ENCODE measurements at places on chromosomes 3 and 15. TPM values are rescaled to one million over a fixed set of nuclear protein-coding genes. Genes with fewer than 3 reads are reported as not detected.

GRCh38 chr3:179668429-179668828 is 15.6 kb downstream of the USP13 start:
- DNase-seq = no peak

DNA sequence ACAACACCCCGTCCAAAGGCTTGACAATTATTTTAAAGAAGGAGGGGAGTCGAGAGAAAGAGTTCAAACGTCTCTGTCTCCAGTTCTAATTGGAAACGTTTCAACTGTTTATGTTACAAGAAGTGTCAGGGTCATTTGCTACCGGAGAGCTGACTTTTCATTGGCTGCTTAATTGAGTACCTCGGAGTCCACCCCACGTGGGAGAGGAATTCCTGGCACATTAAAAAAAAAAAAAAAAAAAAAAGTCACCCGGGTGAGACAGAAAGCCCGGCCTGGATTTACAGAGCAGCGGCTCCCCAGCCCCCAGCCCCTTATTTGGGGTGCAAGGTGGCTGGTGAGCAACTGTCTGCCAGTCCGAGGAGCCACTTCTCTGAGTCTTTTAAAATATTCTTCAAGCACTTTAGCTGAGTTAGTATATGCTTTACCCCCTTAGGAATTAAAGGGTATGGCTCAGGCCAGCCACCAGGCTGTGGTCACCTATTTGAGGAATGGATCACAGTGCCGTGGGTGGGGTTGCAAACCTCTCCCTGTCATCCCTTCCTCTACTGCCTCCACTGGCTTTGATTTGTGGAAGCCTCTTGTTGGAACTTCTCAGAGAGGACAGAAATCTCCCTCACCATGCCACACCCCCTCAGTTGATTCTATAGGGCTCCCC is 3.9 kb upstream of the TLE3 start:
- DNase-seq = no peak

DNA sequence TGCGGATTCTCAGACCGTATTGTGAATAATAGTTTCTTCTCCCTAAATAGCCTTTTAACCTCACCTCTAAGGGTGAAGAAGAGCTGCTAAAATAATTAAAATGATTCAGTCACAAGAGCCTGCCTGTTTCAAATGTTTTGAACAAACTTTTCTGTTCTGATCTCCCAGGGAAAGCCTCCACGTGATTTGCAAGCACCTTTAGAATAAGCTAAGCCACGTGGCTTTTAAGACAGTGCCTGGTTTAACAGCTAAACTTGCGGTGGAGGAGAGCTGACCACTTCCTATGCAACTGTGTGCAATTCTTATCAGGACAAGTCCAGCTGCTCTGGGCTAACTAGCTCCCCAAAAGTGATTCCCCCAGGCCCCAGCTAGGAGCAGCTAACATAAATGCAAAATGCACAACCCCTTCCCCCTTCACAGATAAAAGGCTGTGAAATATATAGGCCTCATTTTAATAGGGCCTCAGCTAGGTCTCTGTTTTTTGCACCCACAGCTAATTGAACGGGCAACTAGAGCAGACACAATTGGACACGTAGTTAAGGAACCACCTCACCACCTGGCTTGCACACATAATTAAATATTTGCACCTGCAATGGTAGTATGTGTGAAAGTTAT is 401.2 kb upstream of the NR2F2 start:
- DNase-seq = peak; percentile 9

GRCh38 chr3:147359177-147360050 is 46.9 kb downstream of the ZIC4 start:
- no peak for DNase-seq

- no peak for DNase-seq
Measured at GRCh38 chr3:16437640-16438039, 75.9 kb downstream of the RFTN1 start.

- no peak for DNase-seq
Measured at GRCh38 chr3:134077649-134078161, 48.0 kb upstream of the SLCO2A1 start.

MYLK gene
- total RNA-seq = 2.9 TPM

CISH gene
- total RNA-seq = 23.4 TPM

GRCh38 chr15:86854176-86854575 is 774.5 kb downstream of the AGBL1 start:
- DNase-seq = no peak

GRCh38 chr3:41073190-41073589 is 126.1 kb upstream of the CTNNB1 start:
- no peak for DNase-seq

DNA sequence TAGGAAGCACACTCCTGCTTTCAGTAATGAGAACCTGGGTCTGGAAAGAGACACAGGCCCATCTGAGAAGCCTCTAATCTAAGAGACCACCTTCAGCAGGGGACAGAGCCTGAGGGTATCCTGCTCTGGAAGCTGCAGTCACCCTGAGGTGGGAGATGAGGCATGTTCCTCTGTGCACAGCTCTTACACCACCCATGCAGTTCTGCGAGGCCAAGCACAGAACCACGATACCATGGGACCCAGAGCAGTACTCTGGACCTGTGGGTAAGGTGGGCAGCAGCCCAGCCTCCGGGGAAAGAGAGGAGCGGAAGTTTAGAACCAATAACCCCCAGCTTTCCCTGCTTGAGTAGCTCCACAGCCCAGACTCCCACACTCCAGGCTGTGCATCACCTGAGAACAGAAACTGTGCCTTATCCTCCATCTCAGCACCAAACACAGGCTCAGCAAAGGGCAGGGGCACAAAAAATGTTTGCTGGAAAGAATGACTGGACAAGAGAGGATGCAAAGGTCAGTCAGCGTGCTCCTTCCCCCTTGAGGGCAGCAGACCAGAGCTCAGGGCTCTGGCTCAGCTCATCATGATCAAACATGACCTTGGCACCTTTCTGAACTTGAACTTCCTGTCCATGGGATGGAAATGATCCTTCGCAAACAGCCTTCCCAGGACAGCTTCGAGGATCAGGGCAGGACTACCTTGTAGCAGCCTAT is 43.1 kb downstream of the RBPMS2 start:
- no peak for DNase-seq

GRCh38 chr3:29247088-29247745 is 33.7 kb upstream of the RBMS3 start:
- DNase-seq = no peak

- peak; percentile 1 for DNase-seq
Measured at GRCh38 chr3:151890721-151891141, 17.3 kb downstream of the SUCNR1 start.

DNA sequence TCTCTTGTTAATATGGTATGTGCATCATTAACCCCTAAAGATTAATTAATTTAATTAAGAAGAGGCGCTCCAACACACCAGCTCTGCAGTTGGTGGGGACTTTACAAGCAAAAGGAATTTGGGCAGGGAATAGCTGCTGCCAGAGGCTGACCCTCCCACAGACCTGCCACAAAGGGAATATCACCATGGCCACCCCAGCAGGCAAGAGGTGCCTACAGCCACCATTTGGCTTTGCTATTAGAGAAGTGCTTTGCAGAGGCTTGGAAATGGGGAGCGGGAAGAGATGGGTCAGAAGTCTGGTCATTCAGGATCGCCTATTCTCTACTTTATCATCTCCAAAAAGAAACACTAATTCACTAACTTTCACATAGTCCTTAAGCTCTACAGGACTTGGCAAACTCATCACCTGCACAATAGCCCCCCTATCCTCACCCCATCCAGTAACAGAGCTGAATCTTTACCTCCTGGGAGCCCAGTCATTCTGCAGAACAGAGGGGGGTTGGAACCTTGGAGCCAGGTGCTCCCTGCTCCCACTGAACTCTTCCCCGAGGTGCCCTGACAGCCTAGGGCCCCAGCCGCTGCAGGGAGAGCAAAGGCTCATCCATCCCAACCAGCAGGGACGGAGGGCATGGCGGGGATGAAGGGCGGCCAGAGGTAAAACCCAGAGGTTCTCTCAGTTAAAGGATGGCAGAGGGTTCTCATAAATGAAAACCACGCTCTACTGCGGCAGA is 29.7 kb downstream of the LRIG1 start:
- no peak for DNase-seq

ARRDC4 gene
- total RNA-seq = 0.37 TPM

DNA sequence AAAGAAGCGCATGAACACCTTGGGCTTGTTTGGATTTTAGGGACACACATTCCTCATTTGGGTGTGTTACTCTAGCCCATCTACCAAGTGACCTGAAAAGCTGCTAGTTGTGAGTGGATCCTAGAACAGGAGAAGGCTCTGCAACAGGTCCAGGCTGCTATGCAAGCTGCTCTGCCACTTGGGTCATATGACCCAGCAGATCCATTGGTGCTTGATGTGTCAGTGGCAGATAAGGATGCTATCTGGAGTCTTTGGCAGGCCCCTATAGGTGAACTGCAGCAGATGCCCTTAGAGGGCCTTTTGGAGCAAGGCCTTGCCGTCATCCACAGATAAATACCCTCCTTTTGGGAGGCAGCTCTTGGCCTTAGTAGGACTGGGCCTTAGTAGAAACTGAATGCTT is 53.2 kb downstream of the PAQR5 start:
- DNase-seq = no peak
